ENCODE measurements at places on chromosomes 1 and 21. TPM values are rescaled to one million over a fixed set of nuclear protein-coding genes. Genes with fewer than 3 reads are reported as not detected.

TGFB2 gene
- total RNA-seq, result not detected

DNA sequence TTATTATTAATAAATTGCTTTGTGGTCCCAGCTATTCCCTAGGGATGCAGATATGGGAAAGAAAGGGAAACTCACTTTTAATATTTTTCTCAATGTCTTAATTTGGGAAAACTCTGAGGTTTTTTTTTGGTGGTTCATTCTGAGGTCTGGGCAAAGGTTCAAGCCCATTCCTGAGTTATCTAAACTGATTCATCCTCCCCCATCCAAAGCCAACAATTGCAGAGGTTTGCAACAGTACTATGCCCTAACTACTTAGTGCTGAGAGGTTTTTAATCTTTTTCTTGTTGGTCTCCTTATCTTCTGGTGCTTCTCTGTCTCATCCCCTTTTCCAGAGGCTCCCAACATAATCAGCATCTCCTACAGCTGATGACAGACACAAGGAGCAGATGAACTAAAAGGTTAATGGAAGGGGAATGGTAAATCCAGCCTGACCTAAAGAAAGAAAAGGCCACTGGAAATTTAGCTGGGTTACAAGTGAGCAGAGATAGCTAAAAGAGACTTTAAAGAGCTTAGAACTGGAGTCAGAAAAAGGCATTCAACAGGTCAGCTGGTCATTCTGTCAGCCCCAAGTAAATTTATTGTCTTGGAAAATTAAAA is 390.4 kb downstream of the TGFB2 start:
- H3K36me3 ChIP-seq, result no peaks in the 10 kb centered on the region
- H3K4me3 ChIP-seq, result no peak overlapping the region
- H3K27ac ChIP-seq, result no peak overlapping the region
- no peak for DNase-seq

DNA sequence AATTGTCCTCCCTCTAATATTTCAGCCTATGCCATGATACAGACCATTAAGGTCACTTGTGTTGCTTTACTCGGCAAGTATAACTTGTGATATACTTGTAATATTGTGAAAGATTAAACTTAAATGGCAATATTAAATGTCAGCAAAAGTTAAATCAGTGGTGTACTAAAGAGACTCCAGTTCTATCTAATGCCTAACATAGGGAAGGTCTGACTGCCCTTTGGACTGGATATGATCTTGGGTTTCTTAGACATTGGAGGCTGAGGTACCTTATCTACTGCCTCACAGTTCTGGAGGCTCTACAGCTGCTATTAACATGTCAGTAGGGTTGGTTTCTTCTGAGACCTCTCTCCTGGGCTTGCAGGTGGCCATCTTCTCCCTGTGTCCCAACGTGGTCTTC is 89.9 kb downstream of the MT1HL1 start:
- H3K27ac ChIP-seq, result no peak overlapping the region
- H3K27me3 ChIP-seq, result no peaks in the 10 kb centered on the region
- no peak for DNase-seq
- H3K4me3 ChIP-seq, result no peak overlapping the region

- no peak overlapping the region for H3K4me3 ChIP-seq
- H3K27me3 ChIP-seq, result peaks cover 21% of the 10 kb centered on the region
- no peak overlapping the region for H3K27ac ChIP-seq
- peaks cover 12% of the 10 kb centered on the region for H3K4me1 ChIP-seq
- DNase-seq, result no peak
Observed at GRCh38 chr1:1432274-1432950, 3.1 kb upstream of the VWA1 start.

DNA sequence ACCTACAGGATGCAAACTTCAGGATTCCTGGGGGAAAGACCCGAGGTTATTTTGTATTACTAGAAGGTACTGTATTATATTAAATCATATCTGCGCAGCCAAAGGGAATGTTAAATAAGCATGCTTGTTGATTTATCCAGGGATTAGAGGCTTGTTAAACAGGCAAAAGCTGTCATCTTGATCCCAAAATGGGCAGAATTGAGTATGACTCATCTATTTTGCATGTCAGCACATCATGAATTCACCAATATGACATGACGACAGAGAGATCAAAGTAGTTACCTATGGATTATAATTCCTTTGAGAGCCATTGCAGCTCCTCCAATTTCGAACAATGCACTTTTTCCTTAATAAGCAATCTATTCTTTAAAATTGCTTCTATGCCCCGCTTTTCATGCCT is 66.1 kb downstream of the TBX15 start:
- H3K4me3 ChIP-seq, result no peak overlapping the region
- no peaks in the 10 kb centered on the region for H3K36me3 ChIP-seq
- H3K27ac ChIP-seq, result no peak overlapping the region

- H3K27me3 ChIP-seq, result peaks cover 13% of the 10 kb centered on the region
- H3K4me1 ChIP-seq, result no peaks in the 10 kb centered on the region
- H3K4me3 ChIP-seq, result no peak within 1 kb of the TSS
- H3K36me3 ChIP-seq, result no peaks in the 10 kb centered on the region
- no peak for DNase-seq
Observed at GRCh38 chr1:19979494-19979977, at the start of gene PLA2G2A. Gene PLA2G2A (minus strand): TSS chr1:19979618. CDS start chr1:19978773, 845 bp downstream.

GRCh38 chr1:110019770-110020169 is 14.7 kb upstream of the STRIP1 start:
- H3K27me3 ChIP-seq, result no peaks in the 10 kb centered on the region
- H3K36me3 ChIP-seq, result peaks cover 63% of the 10 kb centered on the region

GRCh38 chr1:179229214-179230140 is at the start of gene ABL2:
Gene ABL2 (minus strand): TSS chr1:179229677. CDS start chr1:179229397, 280 bp downstream.
- peak; percentile 71 for DNase-seq
- peaks cover 36% of the 10 kb centered on the region for H3K4me1 ChIP-seq
- peak within 1 kb of the TSS; percentile 86 for H3K4me3 ChIP-seq
- H3K36me3 ChIP-seq, result peaks cover 8% of the 10 kb centered on the region
- H3K27me3 ChIP-seq, result no peaks in the 10 kb centered on the region

DNA sequence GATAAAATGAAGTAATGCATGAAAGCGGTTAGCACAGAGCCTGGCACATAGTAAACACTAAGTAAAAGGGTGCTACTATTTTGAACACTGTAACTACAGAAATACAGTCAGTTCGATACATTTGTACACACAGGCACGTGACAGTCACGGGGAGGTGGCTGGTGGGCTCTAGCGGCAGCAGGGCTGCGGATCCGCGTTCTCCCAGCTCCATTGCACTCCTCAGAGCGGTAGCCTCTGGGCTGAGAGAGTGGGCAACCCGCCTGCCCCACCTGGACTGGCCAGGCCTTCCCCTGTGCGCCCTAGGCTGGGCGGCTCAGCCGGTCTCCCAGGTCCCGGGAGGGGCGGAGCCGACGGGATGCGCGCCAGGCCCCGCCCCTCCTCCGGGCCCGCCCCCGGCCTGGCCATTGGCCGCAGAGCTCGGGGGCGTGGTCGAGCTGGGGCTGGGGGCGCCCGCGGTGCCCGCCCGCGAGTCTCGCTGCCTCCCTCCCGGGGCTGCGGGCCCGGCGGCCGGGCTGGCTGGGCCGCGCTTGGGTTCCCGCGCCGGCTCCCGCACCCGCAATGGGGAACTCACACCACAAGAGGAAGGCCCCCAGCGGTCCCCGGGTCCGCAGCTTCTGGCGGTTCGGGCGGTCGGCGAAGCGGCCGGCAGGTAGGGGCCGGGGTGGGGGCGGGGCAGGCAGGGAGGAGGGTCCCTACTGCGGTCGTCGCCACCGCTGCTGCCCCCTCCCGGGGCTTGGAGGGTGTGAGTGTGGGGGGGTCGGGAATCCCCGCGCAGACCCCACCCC is 51.2 kb upstream of the SYNC start:
- peak; percentile 80 for DNase-seq
- H3K4me1 ChIP-seq, result peaks cover 10% of the 10 kb centered on the region
- H3K27me3 ChIP-seq, result peaks cover 8% of the 10 kb centered on the region
- no peaks in the 10 kb centered on the region for H3K36me3 ChIP-seq
- H3K27ac ChIP-seq, result no peak overlapping the region

DNA sequence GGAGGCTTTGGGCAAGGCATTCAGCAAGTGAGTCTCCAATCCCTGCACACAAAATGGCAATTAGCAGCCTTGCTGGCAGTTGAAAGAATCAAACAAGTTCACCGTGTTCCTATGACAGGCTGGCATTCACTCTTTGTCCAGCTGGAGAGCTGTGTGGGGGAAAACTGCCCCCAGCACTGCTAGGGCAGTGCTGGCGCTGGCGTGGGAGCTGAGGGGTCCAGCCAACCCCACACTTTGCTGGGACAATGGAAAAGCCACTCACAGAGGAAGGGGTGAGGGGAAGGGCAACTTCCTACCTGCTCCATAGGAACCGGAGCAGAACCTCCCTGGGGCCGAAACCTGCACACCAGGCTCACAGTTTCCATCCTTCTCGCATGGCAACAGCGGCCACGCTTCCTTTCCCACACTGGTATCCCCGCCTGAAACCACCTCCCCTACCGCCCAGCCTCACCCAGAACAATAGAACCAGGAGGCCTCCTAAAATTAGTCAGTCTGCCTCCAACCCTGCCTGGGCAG is 26.7 kb upstream of the KCNN3 start:
- H3K36me3 ChIP-seq, result no peaks in the 10 kb centered on the region
- H3K4me3 ChIP-seq, result no peak overlapping the region
- H3K4me1 ChIP-seq, result no peaks in the 10 kb centered on the region
- DNase-seq, result no peak

DNA sequence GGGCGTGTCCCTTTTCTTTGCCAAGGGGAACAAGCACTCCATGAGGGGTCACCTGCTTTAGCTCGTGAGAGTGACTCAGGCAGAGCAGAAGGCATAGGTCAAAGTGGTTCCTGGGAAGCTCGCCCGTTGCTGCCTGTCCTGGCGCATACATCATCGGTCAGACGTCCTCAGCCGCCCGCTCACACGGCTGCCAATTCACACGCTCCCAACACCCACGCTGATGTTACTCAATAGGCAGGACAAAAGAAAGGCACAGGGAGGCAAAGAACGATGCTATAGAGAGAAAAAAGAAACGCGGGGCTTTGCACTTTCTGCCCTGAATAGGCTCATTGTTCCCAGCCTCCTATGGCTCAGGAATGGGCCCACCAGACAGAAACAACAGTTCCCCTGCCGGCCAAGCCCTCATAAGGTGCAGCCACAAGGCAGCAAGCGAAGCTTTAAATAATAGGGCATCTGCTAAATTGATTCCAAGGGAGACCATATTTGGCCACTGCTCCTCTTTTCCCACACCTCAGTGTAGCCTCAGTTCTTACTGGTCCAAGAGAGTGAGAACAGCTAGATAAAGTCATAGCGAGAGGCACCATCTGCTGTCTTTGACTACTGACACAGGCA is 38.7 kb downstream of the VTCN1 start:
- no peaks in the 10 kb centered on the region for H3K27me3 ChIP-seq

- no peak for DNase-seq
Observed at GRCh38 chr1:7744882-7745281, 26.2 kb upstream of the VAMP3 start.

DNA sequence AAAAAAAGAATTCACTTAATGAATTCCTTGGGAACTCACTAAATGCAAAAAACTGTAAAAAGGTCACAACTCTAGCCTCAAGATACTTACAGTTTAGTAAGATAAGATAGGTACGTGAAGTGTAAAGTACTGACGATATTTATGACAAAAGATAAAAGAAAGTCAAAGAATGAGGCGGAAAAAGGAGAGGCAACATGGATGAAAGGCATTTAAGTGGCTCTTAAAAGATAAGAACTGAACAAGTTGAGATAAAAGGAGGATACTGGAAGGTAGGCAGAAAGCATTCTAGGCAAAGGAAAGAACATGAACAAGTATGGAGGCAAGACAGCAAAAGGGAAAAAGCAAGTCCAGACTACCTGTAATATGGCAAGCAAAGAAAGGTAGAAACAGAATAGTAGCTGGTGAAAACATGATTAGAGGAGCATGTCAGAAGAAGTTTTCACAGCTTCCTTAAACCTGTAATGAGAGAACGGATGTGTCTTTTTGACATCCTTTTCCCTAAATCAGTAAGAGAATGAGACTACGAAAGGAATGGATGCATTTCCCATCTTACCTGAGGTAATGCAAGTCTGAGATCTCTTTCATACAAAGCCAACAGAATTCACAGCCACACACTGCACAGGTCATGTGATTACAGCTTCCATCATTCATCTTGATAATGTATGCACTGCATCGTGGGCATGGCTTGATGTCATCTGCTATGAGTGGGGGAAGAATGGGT is 16.8 kb downstream of the RNF19B start:
- no peak for DNase-seq
- no peak overlapping the region for H3K27ac ChIP-seq
- H3K4me1 ChIP-seq, result peaks cover 2% of the 10 kb centered on the region
- H3K36me3 ChIP-seq, result peaks cover 32% of the 10 kb centered on the region
- no peaks in the 10 kb centered on the region for H3K27me3 ChIP-seq
- no peak overlapping the region for H3K4me3 ChIP-seq

- DNase-seq, result peak; percentile 80
- peaks cover 42% of the 10 kb centered on the region for H3K4me1 ChIP-seq
- H3K27me3 ChIP-seq, result no peaks in the 10 kb centered on the region
- H3K4me3 ChIP-seq, result peak overlapping the region; percentile 91
Observed at GRCh38 chr1:66335859-66336640, 197.9 kb upstream of the SGIP1 start.

TFF3 gene
- not detected for total RNA-seq

DNA sequence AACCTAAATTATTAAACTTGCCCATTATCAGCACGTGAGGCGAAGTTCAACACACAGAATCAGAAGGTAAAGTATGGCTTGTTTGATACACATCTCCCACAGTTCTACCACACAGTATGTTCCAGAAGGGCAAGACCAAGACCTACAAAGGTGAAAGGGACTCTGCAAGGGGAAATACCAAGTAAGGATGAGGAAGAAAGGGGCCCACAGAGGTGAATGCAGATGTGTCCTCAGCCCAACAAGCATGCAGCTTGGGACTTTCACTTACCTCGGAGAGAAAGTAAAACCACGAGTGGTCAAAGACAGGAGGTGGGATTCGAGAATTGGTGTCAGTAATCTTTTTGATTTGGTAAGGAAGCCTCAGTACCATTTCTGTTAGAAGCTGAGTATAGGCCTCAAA is 85.8 kb downstream of the UBR4 start:
- peaks cover 39% of the 10 kb centered on the region for H3K4me1 ChIP-seq
- no peaks in the 10 kb centered on the region for H3K27me3 ChIP-seq
- peak; percentile 35 for DNase-seq
- H3K27ac ChIP-seq, result peak overlapping the region; percentile 83
- H3K36me3 ChIP-seq, result peaks cover 90% of the 10 kb centered on the region
- no peak overlapping the region for H3K4me3 ChIP-seq

PEA15 gene
- 42.5 TPM for total RNA-seq

DNA sequence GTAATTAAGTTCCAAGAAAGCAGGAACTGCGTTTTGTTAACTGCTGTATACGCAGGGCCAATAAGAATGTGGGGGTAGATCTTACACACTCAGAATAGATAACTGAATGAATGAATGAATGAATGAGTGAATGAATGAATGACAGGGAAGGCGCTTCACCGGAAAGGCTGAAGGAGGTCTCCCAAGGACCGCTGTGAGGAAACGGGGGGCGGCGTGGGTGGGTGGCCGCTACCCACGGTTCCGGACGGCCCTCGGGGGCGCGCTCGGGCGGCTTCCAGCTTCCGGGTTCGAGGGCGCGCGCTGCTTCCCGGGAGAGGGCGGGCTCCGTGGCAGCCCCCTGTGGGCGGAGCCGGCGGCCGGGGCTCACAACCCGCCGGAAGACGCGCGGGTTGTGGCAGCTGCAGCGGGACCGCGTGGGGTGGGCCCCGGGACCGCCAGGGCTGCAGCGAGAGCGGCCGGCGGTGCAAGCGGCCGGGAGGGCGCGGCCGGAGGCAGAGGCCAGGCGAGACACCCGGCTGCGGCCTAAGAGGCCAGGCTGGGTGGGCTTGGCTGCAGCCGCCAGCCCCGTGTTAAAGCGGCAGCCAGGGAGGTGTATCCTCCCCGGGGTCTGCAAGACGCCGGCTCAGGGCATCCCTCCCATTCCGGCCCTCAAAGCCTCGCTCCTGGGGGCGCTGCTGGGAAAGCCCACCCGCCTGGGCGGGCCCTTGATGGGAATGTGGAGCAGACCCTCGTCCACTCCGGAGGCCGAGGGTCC is at the start of gene ZFP69:
TSS of gene ZFP69 (plus strand) at position 367 of the 754 bp plus-strand sequence. CDS start 2,072 bp downstream, outside the sequence.
- DNase-seq, result peak; percentile 81
- no peaks in the 10 kb centered on the region for H3K27me3 ChIP-seq
- H3K36me3 ChIP-seq, result peaks cover 34% of the 10 kb centered on the region
- H3K27ac ChIP-seq, result peak within 1 kb of the TSS; percentile 81

Data from activated CD4-positive, alpha-beta T cell treated with anti-CD3 and anti-CD28 coated beads for 36 hours (primary cell).